ENCODE measurements at places on chromosomes 11 and 22.

DNA sequence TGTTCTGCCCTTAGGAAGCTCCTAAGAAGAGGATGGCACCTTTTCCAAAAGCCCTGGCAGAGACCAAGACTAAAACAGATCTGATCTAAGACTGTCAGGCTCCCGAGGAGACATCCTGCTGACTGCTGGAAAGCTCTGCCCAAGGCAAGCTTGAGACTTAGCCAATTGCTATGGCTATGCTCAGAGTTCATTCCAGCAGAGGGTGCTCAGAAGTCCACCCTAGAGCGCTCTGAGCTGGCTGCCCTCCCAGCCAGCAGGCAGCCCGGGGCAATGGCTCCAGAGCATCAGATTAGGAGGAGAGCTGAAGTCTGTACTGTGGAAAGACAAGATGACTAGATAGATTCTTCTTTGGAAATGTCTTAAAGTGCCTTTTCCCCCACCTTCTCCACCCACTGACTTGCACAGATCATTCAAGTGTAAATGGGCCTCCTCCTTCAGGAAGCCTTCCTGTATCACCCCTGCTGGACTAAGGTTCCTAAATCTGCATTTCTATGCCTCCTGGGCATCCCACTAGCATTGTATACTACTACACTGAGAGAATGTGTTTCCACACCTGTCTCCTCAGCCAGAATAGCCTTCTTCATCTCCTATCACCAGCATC, 23.4 kb downstream of the LRRC55 start:
- no peak for DNase-seq

DNA sequence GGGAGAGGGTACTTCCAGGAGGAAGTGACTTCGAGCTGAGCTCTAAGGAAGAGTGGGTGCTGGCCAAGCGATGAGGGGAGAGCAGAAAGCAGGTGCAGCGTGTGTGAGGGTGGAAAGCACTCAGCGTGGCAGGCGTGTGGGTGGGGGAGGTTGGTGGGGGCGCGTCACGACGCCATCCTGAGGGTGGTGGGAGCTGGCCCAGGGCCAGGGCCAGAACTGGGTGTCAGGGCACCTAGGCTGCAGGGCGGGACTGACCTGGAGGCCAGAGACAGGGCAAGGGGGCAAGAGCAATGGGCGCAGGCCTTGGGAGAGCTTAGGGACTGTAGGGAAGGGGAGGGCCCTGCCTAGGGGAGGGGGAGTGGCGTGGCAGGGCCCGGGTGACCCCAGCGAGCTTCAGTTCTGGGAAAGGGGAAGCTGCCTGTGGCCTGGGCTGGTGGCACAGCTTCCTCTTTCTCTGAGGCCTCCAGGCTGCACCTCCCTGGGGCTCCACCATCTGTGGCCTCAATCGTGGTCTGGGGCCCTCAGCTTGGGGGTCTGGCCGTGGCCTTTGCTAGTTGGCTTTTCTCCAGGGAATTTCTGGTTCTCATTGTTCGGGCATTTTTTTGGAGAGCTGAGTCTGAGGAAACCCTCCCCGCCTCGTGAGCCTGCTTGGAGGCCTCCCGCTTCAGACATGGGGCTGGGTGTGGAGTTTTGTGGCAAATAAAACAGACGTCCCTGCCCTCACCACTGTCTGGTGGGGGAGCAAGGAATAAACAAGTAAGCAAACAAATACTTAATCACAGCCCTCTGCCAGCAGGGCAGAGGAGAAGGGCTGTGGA, 8.9 kb downstream of the RELT start:
- no peak for DNase-seq

DNA sequence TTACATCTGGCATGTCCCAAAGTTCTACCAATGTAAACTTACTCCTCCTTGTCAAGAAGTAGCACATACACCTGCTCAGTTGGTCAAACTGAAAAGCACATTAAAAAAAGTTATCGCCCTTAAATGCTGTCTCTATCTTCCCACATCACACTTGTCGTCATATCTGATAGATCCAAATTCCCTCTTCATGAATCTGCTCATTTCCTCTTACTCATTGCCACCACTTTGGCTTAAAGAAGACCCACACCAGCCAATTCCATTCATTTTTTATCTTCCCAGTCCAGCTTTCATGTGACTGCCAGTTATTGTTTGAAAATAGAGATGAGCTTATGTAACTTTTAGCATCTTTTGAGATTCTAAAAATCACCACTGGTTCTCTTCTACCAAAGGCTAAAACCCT, 305.9 kb upstream of the MTNR1B start:
- no peak for DNase-seq

GRCh38 chr11:111574373-111575225, 27.6 kb upstream of the SIK2 start:
- no peak for DNase-seq

- no peak for DNase-seq
Measured at GRCh38 chr22:32951076-32951806, 106.9 kb downstream of the SYN3 start.

DNA sequence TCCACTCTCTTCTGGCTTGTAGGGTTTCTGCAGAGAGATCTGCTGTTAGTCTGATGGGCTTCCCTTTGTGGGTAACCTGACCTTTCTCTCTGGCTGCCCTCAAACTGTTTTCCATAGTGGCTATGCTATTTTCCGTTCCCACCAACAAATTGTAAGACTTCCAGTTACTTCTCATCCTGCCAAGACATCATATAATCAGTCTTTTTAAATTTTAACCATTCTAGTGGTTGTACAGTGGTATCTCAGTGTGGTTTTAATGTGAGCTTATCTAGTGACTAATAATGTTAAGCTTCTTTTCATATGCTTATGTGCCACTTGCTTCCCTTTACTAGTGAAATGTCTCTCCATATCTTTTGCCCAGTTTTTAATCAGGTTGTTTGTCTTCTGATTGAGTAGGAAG, 13.6 kb upstream of the TRIM29 start:
- no peak for DNase-seq

GRCh38 chr22:23255506-23256170, 75.3 kb downstream of the BCR start:
- no peak for DNase-seq

- no peak for DNase-seq
Measured at GRCh38 chr11:134587345-134587744, 175.3 kb upstream of the B3GAT1 start.

DNA sequence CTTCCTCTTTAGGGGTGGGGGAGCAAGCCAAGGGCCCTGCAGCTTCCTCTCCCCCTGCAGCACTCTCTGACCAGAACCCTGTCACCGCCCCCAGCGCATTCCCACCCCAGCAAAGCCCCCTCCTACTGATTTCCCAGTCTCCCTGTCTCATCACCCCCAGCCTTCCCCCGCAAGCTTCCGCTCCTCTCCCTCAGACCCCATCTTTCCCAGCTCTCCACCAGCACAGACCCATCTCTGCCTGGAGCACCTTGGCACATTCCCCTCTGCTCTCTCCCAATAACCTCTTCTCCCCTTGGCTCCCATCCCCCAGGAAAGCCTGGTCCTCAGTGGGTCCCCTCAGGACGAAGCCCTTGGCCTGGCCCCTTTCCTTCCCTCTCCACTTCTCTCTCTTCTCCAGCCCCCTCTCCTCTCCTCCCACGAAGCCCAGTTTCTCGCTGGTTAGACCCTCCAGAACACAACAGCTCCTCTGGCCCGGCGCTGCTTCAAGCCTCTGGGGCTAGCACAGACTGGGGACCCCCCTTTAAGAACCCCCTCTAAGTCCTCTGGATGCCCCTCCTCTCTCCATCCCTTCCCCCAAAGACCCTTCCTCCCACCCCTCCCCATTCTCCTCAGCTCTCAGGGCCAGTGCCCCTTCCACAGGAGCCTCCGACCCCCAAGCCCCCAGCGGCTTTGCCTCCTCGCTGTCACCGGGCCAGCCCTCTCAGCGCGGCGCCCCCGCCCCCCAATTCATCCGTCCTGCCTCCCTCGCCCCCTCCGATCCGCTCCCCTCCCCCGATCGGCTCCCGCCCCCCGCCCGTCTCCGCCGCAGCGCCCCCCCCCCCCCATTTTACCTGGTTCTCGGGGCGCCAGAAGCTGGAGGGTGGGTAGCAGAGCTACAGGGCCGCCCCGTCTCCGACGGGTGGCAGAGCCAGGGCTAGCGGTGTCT, 594 bp downstream of the NRXN2 start:
- no peak for DNase-seq

GRCh38 chr11:113673550-113674396, 32.3 kb downstream of the TMPRSS5 start:
- no peak for DNase-seq

DNA sequence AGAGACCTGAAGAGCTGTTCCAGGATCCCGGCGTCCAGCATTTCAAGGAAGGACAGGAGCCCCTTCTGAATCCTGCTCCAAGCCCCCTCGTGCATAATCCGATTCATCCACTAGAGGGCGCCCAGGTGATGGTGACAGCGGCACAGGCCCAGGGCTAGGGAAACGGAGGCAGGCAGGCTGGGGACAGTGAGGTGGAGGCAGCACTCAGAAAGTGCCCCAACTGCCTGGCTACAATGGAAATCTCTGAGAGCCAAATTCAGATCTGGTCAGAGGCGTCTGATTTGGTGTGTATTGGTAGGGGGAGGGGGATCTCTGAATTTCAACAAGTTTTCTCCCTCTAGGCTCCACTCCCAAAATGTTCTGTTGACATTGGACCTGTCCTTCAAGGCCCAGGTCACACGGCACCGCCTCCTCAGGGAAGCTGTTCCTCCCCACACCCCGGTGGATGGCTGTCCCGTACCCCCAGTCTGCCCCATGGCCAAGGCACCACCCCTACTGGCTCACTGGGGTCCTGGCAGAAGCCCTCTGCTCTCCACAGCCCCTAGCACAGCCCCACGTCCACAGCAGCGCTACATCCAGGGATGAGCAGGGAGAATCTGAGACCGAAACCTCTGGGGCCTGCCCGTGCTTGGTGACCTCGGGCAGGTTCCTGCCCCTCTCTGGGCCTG, 142.9 kb downstream of the CRYBB2 start:
- DNase-seq: no peak

DNA sequence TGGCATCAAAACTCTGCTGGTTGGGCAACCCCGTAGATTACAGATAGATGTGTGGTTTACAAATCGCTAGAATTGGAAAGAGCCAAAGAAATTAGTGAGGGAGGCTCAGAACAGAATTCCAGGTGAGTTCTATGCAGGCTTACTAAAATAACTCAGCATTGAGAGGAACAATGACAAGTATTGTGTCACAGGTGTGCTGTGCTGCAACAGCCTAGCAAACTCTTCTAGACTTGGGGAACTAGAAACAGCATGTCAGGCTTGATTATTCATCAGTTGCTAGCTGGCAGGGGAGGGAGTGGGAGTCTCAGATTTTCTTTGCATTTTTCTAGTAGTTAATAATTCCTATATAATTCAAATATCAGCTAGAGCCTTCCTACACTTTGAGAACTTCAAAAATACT, 26.3 kb upstream of the RASD2 start:
- DNase-seq: no peak

GRCh38 chr11:134949121-134950090, 537.4 kb upstream of the B3GAT1 start:
- no peak for DNase-seq

- no peak for DNase-seq
Measured at GRCh38 chr11:67456068-67456705, 1.0 kb downstream of the CABP4 start.

DNA sequence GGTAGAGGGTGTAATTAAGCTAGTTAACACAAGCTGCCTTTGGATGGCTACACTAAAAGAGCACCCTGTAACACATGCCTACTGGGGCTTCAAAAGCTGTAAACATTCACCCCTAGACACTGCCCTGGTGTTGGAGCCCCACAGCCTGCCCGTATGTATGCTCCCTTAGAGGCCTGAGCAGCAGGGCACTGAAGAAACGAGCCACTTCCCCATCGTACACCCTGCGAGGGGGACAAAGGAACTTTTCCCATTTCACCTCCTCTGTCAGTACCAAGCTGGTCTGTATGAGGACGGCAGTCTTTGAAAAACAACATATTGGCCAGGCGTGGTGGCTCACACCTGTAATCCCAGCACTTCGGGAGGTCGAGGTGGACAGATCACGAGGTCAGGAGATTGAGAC, 77.0 kb downstream of the MAML2 start:
- no peak for DNase-seq

GRCh38 chr11:111737444-111738210, 28.6 kb downstream of the PPP2R1B start:
- DNase-seq: no peak

- no peak for DNase-seq
Measured at GRCh38 chr22:47143249-47143938, 380.9 kb downstream of the TBC1D22A start.

GRCh38 chr11:87361891-87362290, 324.2 kb downstream of the TMEM135 start:
- no peak for DNase-seq

- no peak for DNase-seq
Measured at GRCh38 chr11:115873813-115874212, 369.6 kb upstream of the CADM1 start.

DNA sequence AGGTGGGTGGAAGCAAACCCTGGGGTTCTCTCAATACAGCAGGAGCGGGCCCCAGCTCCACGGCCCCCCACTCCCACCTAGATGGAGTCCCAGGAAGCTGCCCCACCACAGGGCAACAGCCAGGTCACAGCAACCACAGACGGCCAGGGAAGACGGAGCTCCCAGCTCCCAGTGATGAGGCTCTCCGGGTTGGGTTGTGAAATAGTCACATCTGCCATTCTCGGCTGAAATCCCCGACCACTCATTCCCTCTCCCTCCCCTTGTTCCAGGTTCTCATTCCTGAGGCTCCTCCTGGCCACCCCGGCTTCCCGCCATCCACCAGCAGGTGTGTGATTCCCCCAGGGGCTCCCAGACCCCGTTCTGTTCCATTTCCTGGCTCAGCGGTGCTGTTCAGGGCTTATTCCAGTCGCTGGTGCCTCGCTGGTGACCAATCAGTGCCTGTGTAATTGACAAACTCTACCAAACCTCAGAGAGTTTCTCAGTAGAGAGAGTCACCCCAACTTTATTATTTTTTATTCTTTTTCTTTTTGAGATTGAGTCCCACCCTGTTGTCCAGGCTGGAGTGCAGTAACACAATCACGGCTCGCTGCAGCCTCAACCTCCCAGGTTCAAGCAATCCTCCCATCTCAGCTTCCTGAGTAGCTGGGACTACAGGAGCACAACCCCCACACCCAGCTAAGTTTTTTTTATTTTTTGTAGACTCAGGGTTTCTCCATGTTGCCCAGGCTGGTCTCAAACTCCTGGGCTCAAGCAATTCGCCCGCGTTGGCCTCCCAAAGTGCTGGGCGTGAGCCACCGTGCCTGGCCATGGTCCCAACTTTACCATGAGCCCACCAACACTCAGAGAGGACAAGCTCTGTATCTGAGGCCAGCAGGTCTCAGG, 63.2 kb downstream of the SHANK2 start:
- no peak for DNase-seq

Measured in keratinocyte (primary cell).